Nephron progenitor cell (in vitro differentiated cells): ENCODE measurements at places on chromosomes 3 and 15.

DNA sequence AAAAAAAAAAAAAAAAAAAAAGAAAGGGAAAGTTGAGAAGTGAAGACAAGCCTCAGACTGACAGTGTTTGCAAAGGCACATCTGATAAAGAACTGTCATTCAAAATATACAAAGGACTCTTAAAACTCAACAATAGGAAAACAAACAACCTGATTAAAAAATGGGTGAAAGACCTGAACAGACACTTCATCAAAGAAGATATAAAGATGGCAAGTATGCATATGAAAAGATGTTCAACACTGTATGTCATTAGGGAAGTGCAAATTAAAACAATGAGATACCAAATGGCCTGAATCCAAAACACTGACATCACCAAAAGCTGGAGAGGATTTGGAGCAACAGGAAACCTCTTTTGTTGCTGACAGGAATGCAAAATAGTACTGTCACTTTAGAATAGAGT is 48.6 kb downstream of the MCCC1 start:
- DNase-seq: no peak

DNA sequence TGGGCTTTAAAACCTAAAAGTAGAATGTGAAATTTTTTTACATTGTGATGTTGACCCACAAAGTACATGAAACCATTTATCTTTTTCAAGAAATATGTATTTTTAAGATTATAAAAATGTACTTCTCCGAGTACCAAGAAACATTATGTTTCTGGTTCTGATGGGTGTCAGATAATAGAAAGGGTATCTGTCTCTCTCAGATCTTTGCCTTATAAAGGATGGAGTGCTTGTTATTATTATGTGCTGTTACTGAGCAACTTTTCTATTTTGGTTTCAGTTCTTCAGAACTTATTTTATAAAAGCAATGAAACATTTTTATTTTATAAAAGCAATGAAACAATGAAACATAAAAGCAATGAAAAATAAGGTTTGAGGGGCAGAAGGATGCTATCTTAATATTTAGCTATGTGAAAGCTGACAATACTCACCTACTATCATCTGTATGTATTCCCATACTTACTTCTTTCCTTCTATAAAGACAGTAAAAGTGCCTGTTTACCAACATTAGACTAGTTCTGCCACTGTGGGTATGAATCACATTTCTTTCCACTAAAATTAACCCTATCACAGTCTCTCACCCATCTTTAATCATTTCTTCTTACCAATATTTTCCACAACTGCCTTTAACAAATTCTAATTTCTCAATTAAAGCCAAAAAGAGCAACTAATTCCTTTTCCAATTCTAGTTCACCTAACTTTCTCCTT is 540.7 kb upstream of the KCNMB2 start:
- no peak for DNase-seq

DNA sequence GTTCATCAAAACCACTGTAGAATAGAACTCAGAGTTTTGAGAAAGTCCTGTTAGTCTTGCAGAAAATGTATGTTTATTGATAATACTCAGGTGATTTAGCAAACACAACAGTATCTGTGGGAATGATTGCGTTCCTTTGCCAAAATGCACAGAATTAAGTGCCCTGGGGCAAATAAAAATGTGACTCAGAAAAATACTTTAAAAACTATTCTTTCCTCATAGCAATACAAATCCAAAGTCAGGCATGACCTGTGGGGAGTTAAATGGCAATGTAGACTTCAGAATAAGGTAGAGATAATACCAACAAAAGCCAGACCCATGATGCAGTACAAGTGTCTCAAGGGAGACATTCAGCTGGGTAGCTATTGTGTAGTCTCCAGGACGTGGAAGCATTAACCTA is 72.3 kb upstream of the SNTN start:
- DNase-seq: no peak

- DNase-seq: no peak
Measured at GRCh38 chr3:45712434-45713110, 23.4 kb downstream of the SACM1L start.

DNA sequence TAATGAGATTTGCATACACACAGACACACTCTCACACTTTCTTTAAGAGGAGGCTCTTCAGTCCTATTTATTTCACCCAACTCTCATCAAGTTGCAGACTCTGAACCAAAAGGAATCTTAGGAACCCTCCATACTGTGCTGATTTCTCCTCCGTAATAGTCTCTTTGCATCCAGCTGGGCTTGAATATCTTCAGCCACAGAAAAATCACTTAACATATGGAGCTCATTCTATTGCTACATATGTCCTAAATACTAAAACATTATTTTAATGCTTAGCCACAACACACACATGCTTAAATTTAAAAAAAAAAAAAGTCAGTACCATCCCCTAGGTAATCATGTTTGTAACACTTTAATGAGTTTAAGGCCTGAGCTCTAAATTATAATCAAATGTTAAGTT is 287.5 kb upstream of the CNTN6 start:
- no peak for DNase-seq

- no peak for DNase-seq
Measured at GRCh38 chr15:85582131-85583079, 202.0 kb downstream of the AKAP13 start.

DNA sequence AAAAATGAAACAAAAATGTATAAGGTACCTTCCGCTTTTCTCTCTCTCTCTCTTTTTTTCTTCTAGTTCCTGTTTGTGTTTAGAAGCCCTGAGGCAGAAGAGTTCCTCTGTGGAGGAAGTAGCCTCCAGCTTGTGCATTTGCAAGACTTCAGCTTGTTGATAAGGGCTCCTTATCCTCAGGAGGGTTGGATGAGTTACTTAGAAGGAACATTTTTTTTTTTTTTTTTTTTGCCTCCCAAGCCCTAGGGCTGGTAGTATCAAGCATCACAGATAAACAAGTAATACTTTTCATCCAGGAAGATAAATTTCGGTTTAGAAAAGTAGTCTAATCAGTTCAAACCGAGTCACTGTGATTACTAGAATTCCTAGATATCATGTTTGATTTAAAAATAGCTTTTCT is 91.0 kb upstream of the CBLB start:
- no peak for DNase-seq

DNA sequence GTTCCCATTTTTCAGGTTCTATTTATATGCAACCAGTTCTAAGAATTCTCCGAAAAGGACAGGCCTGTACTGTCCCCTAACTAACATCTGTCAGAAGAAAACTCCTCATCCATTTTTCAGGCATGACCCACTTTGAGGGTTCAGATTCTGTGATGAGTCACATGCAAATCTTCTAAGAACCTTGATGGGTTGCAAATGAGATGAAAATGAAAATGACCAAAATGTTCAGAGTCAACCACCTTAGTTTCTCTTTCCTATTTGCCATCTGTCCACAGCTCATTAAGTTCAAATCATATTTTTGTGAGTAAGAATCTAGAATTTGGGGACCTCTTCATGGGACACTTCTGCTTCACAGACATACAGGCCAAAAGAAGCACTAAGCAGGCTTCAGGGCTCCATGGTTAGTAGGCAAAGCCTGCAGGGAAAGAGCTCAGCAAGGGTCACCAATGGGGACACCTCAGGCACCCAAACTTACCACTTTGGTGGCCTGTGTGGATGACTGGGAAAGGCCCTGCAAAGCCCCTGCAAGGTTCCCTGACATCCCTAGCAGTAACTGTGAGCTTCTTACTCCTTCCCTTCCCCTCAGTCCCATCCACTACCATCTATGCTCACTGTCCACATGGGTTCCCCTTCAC is 122.0 kb downstream of the WDR76 start:
- no peak for DNase-seq

GRCh38 chr15:58460116-58460790 is 28.5 kb downstream of the LIPC start:
- no peak for DNase-seq

GRCh38 chr3:55790596-55791350 is 303.7 kb upstream of the WNT5A start:
- no peak for DNase-seq

GRCh38 chr15:69061414-69061842 is 46.9 kb downstream of the NOX5 start:
- DNase-seq: no peak
